A549 (cell line): ENCODE measurements at places on chromosomes 4 and X. TPM values are rescaled to one million over a fixed set of nuclear protein-coding genes. Genes with fewer than 3 reads are reported as not detected.

The AR gene
- 2.2 TPM in 3 replicates for polyA plus RNA-seq

The PNMA3 gene
- 0.10 to 0.26 TPM (median 0.16 TPM) in 3 replicates for polyA plus RNA-seq

The SORCS2 gene
- 4.3 to 5.1 TPM (median 4.6 TPM) in 3 replicates for polyA plus RNA-seq

DNA sequence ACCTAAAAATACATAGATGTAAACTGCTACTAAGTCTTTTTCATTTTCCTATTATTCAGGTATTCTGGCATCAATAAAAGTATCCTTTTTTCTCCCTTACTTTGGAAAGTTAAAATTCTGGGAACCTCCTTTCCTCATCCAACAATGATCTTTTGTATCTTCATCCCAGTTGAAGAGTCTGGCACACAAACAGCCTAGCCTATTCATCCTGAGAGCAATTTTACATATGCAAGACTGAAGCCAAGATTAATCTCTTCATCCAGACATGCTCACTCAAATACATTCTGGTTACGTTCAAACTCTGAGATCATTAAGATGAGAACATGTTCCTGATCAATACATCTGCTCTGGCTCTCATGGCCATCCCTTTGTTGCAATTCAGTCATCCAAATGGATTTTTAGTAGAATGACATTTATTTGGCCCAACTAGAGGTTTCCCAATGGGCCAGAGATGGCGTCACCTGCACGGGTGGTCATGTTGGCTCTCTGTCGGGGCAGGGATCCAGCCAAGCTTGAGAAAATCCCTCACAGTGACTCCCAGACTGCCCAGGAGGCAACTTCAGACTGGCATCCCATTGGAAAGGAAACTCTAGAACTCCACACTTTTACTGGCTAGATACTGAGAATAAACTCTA is 135.3 kb upstream of the VCX2 start:
- no peak for DNase-seq

DNA sequence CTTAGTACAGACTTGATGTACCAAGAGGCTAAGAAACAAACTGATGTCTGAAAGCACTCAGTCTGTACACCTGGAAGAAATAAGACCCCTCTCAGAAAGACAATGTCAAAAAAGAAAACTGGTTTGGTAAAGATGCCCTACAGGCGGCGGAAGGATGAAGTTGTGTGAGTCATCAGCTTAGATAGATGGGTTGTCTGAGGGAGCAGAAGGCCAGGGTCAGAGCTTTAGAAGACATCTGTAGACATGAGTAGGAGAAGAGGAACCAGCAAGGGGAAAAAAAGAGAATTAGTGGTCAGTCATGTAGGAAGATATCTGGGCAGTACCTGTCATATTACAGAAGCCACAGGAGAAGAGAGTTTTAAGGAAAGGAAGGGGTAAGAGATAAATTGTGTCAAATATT is 8.3 kb downstream of the SRPX2 start:
- DNase-seq = no peak

DNA sequence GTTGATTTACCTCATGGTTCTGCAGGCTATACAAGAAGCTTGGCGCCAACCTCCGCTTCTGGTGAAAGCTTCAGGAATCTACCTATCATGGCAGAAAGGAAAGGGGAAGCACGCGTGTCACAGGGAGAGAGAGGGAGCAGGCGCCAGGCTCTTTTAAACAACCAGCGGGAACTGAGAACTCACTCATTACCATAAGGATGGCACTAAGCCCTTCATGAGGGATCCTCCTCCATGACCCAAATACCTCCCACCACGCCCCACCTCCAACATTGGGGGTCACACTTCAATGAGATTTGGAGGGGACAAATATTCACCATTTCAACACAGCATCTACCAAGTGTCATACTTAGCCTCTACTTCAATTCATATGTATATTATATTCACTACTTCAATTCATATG is 18.8 kb upstream of the TBC1D8B start:
- DNase-seq = no peak

- peak; percentile 48 for DNase-seq
Observed at GRCh38 chr4:74456056-74456744, 11.3 kb downstream of the AREG start.

GRCh38 chr4:89570931-89571330 is 263.3 kb upstream of the GPRIN3 start:
- DNase-seq = no peak

- no peak for DNase-seq
Observed at GRCh38 chr4:52015366-52015765, 4.8 kb downstream of the LRRC66 start.

DNA sequence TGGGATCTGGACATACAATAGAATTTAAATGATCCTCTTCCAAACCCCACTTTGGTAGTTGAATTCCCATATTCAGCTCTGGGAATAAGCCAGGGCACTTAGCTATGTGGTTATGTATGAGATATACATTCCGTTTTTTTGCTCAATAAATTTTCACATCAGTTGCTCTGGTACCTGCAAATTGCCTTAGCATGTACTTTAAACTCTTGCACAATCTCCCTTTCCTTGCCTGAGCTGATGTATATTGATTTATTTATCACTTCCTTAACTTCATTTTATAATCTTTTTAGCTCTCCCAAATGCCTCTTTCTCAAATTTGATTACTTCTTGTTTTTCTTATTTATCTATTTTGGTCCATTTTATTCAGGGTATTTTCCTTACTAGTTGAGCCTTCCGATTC is 90.1 kb upstream of the AGA start:
- no peak for DNase-seq

- no peak for DNase-seq
Observed at GRCh38 chr4:150155391-150155790, 77.1 kb downstream of the DCLK2 start.

GRCh38 chr4:113951263-113951662 is 28.2 kb downstream of the ARSJ start:
- DNase-seq = no peak
